Fibroblast of lung (primary cell): ENCODE measurements at places on chromosomes 3 and 15. TPM values are rescaled to one million over a fixed set of nuclear protein-coding genes. Genes with fewer than 3 reads are reported as not detected.

DNA sequence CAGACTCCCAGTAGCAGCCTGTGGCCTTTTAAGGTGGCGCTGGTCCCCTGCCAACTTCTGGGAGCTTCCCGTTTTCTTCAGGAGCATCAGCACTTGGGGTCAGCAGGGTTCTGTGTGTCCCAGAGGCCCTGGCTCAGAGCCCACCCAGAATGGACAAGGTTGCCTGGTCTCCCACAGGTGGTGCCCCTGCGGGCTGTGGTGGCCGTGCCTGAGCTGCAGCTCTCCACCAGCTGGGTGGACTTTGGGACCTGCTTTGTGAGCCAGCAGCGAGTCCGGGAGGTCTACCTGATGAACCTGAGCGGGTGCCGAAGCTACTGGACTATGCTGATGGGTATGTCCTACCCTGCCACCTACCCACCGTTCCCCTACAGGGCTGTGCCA lies 15.5 kb downstream of the ACAA1 start:
- DNase-seq = no peak

DNA sequence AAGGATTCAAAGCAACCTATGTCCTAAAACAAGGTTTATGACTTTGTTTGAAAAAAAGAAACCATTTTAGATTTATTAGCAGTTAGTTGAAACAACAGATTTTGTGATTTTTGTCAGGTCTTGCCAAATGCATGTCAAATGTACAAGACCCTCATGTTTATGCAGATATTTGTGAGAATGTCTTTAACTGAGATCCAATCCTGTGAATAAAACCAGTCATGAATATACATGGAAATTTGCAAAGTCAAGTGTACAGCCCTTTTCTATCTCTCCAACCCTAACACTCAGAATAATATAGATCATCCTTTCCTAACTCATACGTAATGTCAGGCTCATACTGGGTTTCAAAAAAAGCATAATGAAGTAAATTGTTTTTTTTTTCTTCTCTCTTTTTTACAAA lies 76.4 kb downstream of the DUT start:
- DNase-seq = no peak

DNA sequence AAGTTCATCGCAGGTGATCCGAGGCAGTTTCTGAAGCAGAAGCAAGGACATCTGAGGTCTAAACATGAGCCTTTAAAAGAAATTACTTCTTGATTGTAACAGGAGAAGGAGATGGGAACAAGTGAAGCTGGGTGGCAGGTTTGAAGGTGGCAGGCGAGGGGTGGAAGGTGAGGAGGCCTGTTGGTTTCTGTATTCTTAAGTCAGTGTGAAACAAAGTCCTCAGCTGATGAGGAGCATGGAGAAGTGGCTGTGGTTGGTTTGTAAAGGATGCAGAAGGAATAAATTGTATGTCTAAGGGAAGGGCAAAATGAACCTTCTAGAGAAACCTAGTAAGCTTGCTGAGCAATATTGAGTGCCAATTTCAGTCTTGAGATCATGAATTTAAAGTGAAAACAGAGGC lies 298.8 kb downstream of the CHST2 start:
- no peak for DNase-seq

The SEMA5B gene
- polyA plus RNA-seq = not detected in 2 replicates

The SUCLG2 gene
- 56.8 and 65.0 TPM in 2 replicates for polyA plus RNA-seq
